IPS DF 6.9 (cell line): ENCODE measurements at places on chromosomes 1 and 21.

GRCh38 chr1:28899267-28899666 is 15.1 kb upstream of the EPB41 start:
- DNase-seq, result no peak

DNA sequence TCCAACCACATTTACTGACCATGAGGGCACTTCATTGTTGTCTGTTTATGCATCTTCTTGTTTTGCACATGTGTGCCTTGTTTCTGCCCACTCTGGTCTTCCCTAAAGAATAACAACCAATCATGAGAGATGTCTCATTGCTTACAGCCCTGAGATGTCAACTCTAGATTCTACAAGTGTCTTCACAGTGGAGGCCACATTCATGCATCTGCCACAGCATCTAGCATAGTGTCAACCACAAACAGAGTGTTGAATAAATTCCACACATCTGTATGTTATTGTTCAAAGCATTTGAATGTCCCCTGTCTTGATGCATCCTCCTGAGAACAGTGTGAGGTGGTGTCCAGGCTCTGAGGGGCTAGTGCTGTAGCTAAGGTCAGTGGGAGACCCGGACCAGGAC is 43.1 kb downstream of the KCNC4 start:
- DNase-seq, result no peak

DNA sequence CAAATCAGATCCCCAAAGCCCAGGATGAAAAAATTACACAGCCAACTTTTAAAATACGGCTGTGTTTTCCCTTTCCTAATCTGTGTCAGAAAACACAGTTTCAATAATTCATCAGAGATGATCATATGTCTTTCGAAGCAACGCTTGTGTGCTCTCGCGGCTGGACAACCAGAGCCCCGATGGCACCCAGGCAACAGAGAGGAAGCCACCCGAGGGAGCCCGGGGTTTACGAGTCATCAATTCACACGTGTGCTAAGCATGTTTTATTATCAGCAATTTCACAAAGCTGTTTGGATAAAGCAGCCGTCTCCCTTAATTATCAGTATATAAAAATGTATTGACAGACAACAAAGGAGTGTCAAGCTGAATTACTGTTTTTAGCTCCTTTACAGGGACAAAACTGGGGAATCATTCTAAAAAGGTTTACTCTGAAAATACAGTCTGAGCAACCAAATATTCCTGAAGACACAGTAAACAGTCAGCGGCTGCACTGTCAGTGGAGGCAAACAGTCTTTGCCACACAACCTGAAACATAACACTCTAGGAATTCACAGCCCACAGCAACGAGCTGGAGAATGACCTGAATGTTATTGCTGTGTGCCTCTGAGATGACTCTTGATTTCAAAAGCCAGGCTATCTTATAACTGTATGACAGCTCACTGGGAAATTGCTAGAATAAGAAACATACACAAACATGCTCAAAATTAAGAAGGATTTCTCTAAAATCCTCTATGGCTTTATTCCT is 201.0 kb downstream of the SIPA1L2 start:
- DNase-seq, result no peak

- DNase-seq, result no peak
Measured at GRCh38 chr1:186002406-186002805, 268.2 kb downstream of the HMCN1 start.

- no peak for DNase-seq
Measured at GRCh38 chr21:16815243-16815642, 697.6 kb upstream of the CXADR start.

GRCh38 chr21:36247316-36248010 is 72.5 kb upstream of the MORC3 start:
- DNase-seq, result no peak

DNA sequence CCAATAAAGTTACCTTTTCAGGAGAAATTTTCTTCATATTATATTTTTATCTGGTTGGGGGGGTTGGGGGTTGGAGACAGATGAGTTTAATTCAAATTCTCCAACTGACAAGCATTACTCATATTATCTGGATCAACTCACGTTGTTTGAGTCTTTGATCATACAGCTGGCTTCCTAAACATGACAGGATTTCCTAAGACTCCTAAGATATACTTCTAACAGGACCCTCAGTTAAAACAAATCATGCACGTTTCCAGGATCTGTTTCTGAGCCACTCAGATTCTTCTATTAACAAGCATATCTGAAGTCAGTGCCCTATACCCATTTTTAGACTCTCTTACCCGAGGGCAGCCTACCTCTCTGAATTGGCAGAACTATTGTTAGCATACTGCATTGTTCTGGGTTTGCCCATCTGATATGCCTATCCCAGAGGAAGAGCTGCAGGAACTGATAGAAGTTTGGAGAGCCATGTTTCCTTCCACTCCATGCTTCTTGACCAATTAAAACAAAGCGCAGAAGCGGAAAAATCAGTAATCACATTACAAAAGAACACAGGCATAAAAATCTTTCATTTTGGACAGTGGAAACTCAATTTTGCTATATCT is 653.9 kb downstream of the LTN1 start:
- no peak for DNase-seq

DNA sequence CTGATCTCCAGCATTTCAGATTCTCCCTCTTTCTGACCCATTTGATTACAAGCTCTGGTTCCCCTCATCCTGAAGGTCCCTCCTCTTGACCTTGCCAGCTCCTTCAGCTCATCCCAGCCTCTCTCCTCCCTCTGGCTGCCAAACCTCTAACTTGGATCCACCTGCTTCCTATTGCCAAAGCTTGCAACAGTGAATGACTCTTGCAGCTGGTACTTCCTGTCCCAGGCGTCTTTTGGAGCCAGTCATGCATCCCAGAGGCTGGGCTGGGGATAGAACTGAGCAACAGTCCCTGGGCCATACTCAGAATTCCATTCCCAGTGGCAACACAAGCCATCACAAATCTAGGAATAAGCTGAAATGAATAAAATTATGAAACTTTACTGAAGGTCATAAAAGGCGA is 27.7 kb upstream of the SPOCD1 start:
- DNase-seq, result no peak

DNA sequence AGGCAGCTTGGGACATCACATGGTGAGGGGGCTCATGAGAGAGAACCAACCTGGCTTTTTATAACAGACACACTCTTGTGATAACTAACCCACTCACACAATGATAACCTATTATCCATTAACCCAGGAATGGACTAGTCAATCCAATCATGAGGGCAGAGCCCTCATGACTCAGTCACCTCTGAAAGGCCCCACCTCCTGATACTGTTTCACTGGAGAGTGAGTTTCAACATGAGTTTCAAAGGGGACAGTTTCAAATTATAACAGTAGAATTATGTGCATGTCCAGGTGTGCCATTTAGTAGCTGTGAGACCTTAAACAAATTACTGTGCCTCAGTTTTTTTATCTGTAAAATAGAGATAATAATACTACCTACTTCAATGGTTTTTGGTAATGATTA is 47.6 kb upstream of the PPP2R5A start:
- no peak for DNase-seq

DNA sequence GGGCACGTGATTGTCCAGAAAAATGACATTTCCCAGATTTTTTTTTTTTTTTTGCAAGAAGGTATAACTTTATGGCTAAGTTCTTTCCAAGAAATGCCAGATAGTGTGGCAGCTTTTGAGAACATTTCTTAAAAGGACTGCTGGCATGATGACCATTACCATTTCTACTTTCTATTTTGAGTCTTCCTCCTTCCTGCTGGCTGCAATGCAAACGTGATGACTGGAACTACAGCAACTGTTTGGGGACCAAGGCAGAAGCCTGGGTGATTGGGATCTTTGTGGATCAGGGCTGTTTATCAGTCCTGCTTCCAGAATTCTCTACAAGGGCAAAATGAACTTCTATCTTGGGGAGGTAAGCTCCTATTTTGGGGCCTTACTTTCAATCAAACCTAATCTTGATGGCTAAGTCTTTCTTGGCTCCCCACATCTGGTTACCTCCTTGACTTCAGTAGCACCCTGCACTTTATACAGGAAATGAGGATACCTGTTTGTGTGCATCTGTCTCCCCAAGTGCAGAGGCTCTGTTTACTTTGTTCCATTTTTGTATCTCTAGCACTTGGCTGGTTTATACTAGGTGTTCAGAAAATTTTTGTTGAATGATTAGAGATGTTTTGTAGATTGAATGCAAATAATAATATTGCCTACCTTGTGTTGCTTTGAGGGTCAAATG is 3.7 kb upstream of the DDX20 start:
- no peak for DNase-seq

DNA sequence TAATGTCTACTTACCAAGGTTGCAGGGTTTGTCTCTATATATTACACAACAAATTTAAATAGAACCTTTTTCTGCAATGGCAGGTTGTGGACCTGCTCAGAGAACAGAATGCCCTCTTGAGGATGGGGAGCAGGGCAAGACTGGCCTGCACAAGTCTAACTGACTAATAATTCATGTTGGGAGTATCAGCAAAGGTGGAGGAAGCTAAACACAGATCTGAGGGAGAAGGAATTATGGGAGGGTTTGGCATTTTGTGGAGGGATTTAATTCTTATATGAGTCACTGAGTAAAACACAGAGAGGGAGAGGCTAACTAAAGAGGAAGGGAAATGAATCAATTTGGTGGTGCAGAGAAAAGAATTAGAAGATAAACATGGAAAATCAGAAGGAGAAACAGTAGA is 40.0 kb downstream of the CLDN17 start:
- no peak for DNase-seq
